ENCODE measurements at places on chromosomes 5 and 9. TPM values are rescaled to one million over a fixed set of nuclear protein-coding genes. Genes with fewer than 3 reads are reported as not detected.

SOX30 gene
- 0.14 TPM for total RNA-seq

DNA sequence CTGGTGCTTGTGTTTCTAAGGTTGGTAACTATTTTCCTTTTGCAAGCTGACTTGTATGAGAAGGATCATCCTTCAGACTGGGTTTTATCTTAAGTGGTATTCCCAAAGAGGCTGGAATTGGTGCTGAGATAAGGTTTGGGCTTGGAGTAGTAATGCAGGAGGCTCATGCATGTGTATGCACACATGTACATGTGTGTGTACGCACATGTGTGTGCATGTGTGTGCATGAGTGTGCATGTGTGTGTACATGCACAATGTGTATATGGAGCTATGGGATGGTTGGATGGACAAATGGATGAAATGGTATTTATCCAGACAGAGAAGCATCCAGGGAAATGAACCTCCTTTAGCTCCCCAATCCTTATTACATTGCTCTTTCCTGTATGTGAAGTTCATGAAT is 142.6 kb downstream of the CARTPT start:
- no peak for DNase-seq

PCDHGB5 gene
- 0.33 TPM for total RNA-seq

SCGB3A2 gene
- total RNA-seq, result not detected

RALGPS1 gene
- total RNA-seq, result 5.5 TPM

LECT2 gene
- not detected for total RNA-seq

GRCh38 chr5:157214861-157215513 is 34.3 kb downstream of the ITK start:
- DNase-seq, result no peak

SELENOP gene
- 3.9 TPM for total RNA-seq

- no peak for DNase-seq
Observed at GRCh38 chr9:118957585-118957984, 411.6 kb downstream of the BRINP1 start.

GRCh38 chr5:142517840-142518239 is 168.1 kb downstream of the FGF1 start:
- no peak for DNase-seq

PHF24 gene
- not detected for total RNA-seq

GRCh38 chr9:123033864-123034601 is 566 bp downstream of the GPR21 start:
- peak; percentile 8 for DNase-seq

TAF11L13 gene
- total RNA-seq, result not detected

LCN1 gene
- not detected for total RNA-seq

GRCh38 chr5:115297031-115297430 is 577 bp upstream of the CCDC112 start:
- no peak for DNase-seq

DNA sequence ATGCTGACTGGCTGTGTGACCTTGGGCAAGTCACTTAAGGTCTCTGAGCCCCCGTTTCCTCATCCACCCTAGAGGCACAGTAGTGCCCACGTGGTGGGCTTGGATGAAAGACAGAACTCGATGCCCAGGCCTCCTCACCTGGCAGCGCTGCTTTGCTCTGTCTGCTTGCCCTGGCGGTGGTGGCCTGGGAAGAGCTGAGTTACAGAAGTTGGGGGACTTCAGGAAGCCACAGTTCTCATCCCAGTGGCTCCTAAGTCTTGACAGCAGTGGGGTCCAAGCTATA is 171.5 kb upstream of the IER5L start:
- no peak for DNase-seq

DNA sequence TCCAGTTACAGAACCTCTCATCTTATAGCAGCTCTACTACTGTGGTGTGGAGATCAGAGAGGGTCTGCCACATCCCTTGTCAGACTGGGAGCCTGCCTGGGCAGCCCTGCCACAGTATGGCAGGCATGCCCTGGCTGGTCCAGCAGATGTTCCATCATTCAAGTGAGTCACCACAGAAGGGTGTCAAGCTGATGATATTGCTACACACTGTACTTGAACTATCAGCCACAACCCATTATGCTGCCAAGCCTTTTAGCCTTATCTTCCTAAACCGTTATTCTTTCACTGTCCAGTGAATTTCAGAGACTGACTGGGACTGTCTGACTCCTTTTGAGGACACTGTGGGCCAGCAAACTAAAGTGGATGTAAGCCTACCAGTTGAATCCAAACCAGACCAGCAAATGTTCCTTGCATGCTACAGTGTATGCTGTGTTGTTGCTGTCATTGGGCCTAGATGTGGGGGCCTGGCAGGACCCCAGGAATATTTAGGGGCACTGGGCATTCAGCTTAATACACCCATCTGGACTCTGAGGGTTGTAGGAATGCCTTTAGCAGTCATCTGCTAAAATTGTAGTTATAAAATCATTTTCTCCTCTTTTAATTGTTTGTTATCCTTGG is 202.6 kb downstream of the NR3C1 start:
- DNase-seq, result no peak

DNA sequence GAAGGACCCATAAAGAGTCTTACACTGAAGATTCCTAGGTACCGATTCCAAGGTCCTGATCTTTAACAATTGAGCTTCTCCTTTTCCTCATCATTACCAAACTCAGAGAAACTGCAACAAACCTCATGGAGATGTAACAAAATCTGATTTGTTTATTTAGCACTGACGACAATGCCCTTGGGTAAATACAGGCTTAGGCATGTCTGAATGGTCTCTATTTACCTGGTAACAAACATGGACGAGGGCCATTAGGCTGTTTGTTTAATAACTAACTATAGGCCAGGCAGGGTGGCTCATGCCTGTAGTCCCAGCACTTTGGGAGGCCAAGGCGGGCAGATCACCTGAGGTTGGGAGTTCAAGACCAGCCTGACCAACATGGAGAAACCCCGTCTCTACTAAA is 333.3 kb downstream of the AGTPBP1 start:
- DNase-seq, result no peak

CARTPT gene
- not detected for total RNA-seq

DNA sequence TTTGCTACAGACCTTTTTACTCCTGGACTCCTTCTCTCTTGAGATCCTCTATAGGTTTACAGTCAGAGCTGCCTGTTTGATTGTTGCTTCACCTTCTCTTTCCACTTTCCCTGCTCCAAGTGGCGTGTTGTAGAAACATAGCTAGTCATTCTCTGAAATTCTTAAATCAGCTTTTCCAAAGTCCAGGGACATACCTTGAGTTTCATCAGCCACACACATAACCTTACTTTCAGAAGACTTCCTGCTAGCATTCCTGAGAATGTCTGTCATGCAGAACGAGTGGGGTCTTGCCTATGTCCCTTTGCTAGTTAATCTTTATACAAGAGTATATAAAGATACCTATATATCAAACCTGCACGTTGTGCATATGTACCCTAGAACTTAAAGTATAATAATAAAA is 230.3 kb upstream of the ZNF462 start:
- DNase-seq, result no peak

GRCh38 chr9:28600226-28600625 is 1026.9 kb upstream of the C9orf72 start:
- no peak for DNase-seq

- DNase-seq, result no peak
Observed at GRCh38 chr9:11257992-11258391, 645.2 kb upstream of the PTPRD start.

DNA sequence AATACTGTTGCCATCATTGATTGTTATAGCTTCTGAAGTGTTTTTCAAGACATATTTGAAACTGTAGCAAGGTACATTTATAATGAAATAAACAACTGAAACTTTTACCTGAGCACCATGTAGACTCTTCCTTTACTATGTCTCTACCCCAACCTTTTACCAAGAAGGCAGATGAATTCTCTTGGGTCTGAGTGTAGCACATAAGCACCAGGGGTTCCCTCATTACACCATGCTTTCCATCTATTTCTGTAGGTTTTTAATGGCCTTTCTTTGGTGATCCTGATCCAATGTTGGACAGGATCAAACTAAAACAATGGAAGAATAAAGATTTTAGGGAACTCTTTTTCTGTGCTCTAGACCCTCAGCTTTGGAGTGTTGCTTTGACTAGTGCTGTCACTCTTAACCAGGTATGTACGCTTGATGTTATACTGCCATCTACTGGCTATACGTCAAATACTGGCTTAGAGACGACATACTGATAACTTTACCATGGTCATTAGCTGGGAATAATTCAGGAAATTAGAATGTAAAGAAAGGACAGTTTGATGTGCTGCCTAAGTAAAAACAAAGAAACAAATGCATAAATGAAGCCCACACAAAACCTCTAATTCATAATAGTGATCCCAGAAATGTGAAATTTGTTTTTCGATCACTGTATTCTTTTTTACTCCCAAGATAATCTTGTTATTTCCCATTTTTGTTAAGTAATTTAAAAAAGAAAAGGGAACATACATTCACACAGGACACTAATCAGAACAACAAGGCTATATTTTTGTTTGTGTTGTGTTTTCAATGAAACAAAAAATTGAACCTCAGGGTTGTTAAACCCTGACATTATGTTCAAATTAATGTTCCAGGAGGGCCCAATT is 30.7 kb downstream of the IFNW1 start:
- peak; percentile 30 for DNase-seq

GTF3C4 gene
- total RNA-seq, result 12.8 TPM

NDFIP1 gene
- 125 TPM for total RNA-seq

CNTNAP3 gene
- total RNA-seq, result not detected

GRCh38 chr5:143267186-143267585 is 136.3 kb downstream of the NR3C1 start:
- DNase-seq, result no peak

- no peak for DNase-seq
Observed at GRCh38 chr5:95533106-95533505, 21.7 kb downstream of the SKIC3 start.

- no peak for DNase-seq
Observed at GRCh38 chr5:171575386-171575785, 155.9 kb downstream of the FGF18 start.

GRCh38 chr5:135498637-135498995 is 37.1 kb downstream of the NEUROG1 start:
- no peak for DNase-seq

- DNase-seq, result no peak
Observed at GRCh38 chr9:120735415-120736126, 21.3 kb upstream of the MEGF9 start.

GRCh38 chr5:14414656-14415023 is 167.0 kb upstream of the OTULINL start:
- no peak for DNase-seq
